Activated T-helper 1 cell treated with anti-CD3 and anti-CD28 coated beads, Interleukin-2, amount 50 U/mL, for 16 hours (primary cell): ENCODE measurements at places on chromosomes 2 and 18.

GRCh38 chr18:50917021-50917420, 38.1 kb downstream of the ME2 start:
- DNase-seq, result no peak

DNA sequence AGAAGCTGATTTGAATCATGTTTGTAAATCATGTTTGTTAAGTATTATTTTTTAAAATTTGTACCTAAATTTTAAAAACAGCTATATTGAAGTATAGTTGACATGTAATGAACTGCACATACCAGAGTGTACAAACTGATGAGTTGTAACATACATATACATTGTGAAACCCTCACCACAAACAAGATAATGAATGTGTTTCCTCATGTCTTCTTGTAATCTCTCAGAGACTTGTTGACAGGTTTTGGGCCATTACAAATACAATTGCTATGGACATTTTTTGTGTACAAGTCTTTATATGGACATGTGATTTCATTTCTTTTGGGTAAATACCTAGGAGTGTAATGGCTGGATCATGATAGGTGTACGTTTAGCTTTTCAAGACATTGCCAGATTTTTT, 21.5 kb downstream of the WDR43 start:
- no peak for DNase-seq

DNA sequence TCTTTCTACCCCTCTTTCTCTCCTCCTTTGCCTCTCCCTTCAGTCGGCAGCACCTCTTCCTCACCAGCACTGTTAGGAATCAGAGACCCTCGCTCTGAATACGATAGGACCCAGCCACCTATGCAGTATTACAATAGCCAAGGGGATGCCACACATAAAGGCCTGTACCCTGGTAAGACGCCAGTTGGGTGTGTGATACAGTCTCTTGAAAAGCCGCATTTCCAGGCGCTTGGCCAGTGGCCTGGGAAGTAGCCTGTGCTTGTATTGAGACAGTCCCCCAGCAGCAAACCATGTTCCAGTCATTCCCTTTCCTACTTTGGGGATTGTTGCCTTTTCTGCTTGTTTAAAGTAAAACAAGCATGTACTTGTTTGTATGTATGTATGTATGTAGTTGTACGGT, 118.4 kb upstream of the DAPL1 start:
- DNase-seq, result no peak

DNA sequence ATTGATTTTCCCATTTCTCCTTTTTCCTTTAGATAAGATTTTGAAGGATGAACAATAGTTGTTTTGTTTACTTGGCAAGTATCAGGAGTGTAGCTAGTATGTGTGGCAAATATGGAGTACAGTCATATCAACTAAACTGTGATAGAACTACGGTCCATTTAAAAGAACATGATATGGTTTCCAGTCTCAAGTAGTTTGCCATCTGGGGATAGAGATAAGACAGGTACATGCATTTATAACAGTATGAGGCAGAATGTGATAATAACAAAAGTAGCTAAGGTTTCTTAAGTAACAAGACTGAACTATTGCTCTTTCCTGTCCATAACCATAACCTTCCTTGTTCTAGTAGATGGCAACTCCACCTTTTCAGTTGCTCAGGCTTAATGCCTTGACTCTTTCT, 75.6 kb upstream of the TACR1 start:
- no peak for DNase-seq

- DNase-seq, result no peak
Measured at GRCh38 chr2:53424902-53425301, 342.7 kb upstream of the CHAC2 start.

DNA sequence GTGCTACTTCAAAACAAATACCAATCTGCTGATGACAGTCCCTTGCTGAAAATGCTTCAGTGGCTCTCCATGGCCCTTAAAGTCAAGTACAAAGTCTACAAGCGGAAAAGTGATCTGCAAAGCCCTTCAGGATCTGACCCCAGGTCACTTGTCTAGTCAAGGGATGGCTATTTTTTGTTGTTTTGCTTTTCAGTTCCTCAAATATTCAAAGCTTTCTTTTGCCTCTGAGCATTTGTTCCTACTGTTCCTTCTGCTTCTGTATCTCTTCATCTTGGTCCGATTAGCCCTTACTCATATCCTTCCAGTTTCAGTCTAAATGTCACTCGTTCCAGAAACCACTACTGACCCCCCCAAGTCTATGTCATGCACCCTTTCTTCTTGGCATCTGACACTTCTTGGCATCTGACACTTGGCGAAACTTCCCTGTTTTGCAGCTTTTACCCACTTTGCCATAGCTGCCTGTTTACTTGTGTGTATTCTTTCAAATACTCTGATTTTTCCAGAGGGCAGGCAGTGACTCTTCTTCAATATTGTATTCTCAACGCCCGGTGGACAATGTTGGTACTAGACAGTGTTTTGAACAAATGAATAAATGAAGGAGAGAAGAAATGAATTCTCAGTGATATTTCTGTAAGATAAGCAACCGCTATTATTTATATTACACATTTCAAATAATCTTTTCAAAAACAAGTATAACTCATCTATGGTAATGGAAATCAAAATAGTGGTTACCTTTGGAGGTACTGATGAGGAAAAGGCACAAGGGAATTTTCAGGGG, 175.9 kb upstream of the FN1 start:
- DNase-seq, result no peak

DNA sequence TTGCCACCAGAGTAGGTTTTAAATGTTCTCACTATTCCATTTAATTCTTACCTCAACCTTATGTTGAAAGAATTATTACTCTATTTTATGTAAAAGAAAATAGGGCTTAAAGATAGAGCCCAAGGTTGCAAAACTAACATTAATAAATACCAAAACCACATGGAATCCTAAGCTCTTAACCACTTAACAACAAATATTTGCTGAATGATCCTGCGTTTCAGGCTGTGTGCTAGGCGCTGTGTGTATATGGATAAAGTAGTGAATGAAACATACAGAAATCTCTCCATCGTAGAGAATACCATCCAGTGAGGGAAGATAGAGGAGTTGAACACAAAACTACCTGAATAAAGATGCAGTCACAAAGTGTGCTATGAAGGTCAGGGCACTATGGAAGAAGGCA, 485.1 kb downstream of the THSD7B start:
- DNase-seq, result no peak

DNA sequence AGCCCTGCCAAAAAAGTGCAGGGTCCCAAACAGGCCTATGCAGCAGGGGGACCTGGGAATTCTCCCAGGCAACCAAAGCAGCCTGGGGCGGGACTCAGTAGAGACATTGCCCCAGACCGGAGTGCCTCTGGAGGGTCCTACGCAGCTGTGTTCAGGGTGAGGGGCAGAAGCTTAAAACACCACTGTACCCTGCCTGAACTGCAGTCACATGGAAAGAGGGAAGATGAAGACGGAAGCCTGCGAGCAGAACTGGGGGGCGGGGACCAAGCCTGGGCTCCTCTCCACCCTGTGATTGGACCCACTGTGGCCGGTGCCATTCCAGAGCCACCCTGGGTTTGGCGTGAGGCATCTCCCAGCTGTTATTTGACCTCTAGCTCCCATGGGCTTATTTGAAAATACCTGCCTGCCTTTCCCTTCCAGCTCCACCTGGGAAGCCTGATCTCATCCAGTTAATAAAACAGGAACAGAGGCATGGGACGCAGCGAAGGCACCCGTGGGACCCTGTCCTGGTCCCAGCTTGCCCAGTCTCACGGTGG, 183.1 kb downstream of the SMAD2 start:
- DNase-seq, result no peak
